Stimulated activated CD8-positive, alpha-beta memory T cell treated with anti-CD3 and anti-CD28 coated beads, Interleukin-15, amount 100 ng/mL, for 24 hours (primary cell): ENCODE measurements at places on chromosomes 2 and 18.

- no peak for DNase-seq
Measured at GRCh38 chr2:145091967-145092366, 572.0 kb upstream of the ZEB2 start.

- no peak for DNase-seq
Measured at GRCh38 chr18:45243340-45244110, 371.8 kb upstream of the SLC14A2 start.

- no peak for DNase-seq
Measured at GRCh38 chr2:150472511-150472899, 15.0 kb downstream of the RND3 start.

GRCh38 chr18:78305789-78306188 lies 673.8 kb upstream of the SALL3 start:
- DNase-seq: no peak

GRCh38 chr2:238949710-238950345 lies 101.9 kb downstream of the TWIST2 start:
- no peak for DNase-seq

- DNase-seq: no peak
Measured at GRCh38 chr2:12883906-12884305, 167.2 kb downstream of the TRIB2 start.

- DNase-seq: no peak
Measured at GRCh38 chr2:192347542-192347941, 152.8 kb upstream of the TMEFF2 start.

- no peak for DNase-seq
Measured at GRCh38 chr2:238853721-238854120, 5.8 kb downstream of the TWIST2 start.

- DNase-seq: peak; percentile 5
Measured at GRCh38 chr2:119126650-119127049, 31.9 kb downstream of the C1QL2 start.

- no peak for DNase-seq
Measured at GRCh38 chr2:98764499-98764898, 33.6 kb upstream of the MGAT4A start.

DNA sequence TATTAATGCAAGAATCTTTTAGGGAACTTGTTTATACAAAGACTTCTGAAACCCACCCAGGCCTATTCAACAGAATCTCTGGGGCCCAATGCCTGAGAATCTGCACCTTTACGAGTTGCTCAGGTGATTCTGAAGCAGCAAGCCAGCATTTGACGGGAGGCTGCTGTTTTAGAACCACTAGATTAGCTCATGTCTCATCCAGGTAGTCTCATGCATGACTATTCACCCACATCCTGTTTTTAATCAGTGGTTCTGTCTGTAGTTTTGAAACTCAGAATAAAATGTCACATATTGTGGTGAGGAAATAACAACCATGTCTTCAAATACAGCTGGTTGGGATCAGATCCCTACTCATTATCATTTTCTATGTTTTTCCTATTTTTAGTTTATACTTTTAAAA lies 39.5 kb downstream of the CYTIP start:
- DNase-seq: no peak

- DNase-seq: no peak
Measured at GRCh38 chr2:147614471-147614870, 230.4 kb upstream of the ACVR2A start.

GRCh38 chr2:12009323-12009905 lies 263.0 kb downstream of the LPIN1 start:
- DNase-seq: no peak

- no peak for DNase-seq
Measured at GRCh38 chr2:98704499-98705332, 26.2 kb downstream of the MGAT4A start.

DNA sequence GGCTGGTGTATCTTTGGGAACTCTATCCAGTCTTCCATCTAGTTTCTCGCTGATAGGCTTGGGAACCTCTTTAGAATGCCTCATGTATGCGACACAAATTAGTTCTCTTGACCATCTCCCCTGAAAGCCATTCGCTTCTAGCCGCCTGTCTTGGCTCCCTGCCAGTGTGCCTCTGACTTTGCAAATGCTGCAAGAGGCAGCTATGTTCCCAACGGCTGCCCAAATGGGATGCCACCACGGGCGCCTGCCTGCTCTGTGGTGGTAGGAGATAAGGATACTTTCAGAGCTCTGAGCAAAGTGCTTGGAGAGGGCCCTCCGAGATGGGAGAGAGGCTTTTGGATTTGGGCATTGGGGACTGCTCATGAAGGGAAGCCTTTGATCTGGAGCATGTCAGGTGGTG lies 77.7 kb upstream of the IGFBP5 start:
- no peak for DNase-seq
